IMR-90 (cell line): ENCODE measurements at places on chromosomes 4 and X. TPM values are rescaled to one million over a fixed set of nuclear protein-coding genes. Genes with fewer than 3 reads are reported as not detected.

The CD38 gene
- not detected in 2 replicates for total RNA-seq

The GNL3L gene
- total RNA-seq, result 47.2 and 48.8 TPM in 2 replicates

The TBC1D8B gene
- total RNA-seq, result 10.4 and 14.4 TPM in 2 replicates

The SYTL4 gene
- 2.3 and 3.1 TPM in 2 replicates for total RNA-seq

The FSTL5 gene
- under 0.01 TPM in 2 replicates for total RNA-seq

The ARAP2 gene
- total RNA-seq, result 1.7 and 1.8 TPM in 2 replicates

The STOX2 gene
- 4.4 and 5.4 TPM in 2 replicates for total RNA-seq

The ARHGEF38 gene
- not detected in 2 replicates for total RNA-seq
